Panc1 (cell line): ENCODE measurements at places on chromosomes 12 and 14. TPM values are rescaled to one million over a fixed set of nuclear protein-coding genes. Genes with fewer than 3 reads are reported as not detected.

DNA sequence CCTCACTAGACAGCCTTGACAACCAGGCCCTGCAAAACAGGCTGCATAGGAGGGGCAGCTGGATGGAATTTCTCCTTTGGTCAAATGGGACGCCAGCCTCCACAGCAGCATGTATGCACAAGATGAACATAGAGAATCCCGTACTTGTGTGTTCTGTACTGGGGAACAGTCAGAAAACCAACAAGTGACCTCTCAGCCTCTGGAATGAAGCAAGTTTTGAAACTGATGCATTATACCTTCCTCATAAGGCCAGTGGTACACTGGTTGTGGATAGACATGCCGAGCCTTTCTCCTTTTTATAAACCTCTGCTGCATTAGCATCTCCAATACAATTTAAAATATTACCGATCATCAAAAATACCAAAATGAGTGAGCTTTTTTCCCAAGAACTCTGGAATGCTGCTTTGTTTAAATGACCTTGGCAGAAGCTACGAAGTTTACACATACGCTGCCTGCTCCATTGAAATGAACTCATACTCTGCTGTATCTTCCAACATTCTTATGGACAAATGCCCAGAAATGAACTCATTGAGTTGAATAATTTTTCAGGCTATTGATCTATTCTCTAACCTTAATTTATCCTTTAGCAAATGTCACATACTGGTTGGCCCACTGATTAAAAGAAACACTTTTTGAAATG lies 47.6 kb upstream of the FERMT2 start:
- no peak for DNase-seq

DNA sequence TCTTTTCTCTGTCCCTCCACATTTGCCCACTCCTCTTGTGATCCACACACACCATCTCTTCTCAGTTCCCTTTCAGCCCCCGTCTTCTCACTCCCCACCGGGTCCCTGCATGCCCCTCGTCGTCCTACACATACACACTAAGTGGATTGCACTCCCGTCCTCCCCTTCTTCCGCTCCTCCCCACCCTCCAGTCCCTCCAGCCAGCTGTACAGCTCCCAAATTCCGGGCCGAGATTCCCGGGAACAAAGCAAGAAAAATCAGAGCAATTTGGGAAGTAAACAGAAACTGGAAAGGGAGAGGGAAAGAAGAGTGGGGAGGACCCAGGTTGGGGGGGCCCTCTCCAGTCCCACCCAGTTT lies 282 bp upstream of the IGFBP6 start:
- no peak for DNase-seq

- no peak for DNase-seq
Observed at GRCh38 chr14:23154964-23155587, 28.4 kb downstream of the SLC7A8 start.

The PSMD9 gene
- total RNA-seq = 62.7 TPM

DNA sequence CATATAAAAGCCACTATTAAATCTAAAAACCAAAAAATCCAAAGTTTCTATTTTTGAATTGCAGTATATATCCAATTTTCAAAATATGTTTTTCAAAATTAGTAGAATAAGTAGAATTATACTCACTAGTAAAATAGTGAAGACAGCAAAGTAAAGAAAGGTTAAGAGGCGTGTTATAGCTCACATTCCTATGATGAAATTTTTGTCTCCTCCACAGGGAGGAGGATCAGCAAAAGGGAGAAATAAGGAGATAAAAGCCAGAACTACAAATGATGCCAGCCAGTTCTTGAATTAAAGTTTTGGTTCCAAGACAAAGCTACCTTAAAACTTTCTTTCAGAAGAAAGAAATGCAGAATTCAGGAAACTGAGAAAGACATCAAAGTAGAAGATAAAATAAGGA lies 50.0 kb downstream of the C2CD5 start:
- no peak for DNase-seq
